SK-MEL-5 (cell line): ENCODE measurements at places on chromosomes 2 and 18. TPM values are rescaled to one million over a fixed set of nuclear protein-coding genes. Genes with fewer than 3 reads are reported as not detected.
A peak's percentile ranks its signal among the peaks of the same experiment; 100 is the strongest.

GRCh38 chr18:76354348-76354747 is 140.7 kb downstream of the ZNF516 start:
- no peak for DNase-seq

- DNase-seq: peak; percentile 7
Observed at GRCh38 chr2:145379934-145380333, 860.0 kb upstream of the ZEB2 start.

GRCh38 chr18:7303316-7304060 is 72.6 kb downstream of the LRRC30 start:
- DNase-seq: no peak

DNA sequence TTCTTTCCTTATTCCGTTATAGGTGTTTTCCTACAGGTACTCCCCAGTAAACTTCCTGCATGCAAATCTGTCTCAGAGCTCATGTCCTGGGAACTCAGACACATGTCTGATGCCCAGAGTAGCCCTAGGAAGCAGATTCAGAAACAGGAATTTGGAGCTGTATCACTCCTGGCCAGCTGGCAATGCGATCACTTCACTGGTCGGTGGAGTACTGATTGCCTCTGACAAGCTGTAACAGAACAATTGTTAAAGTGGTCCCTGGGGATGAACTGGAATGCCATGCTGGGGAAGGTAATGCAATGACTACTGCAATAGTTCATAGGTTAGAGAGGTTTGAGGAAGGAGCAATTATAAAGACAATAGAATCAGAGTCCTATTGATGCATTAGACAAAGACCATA is 131.6 kb upstream of the DOCK10 start:
- no peak for DNase-seq

Gene SERPINB5
- total RNA-seq: not detected in 2 replicates

Gene SPDYA
- 0.88 and 1.2 TPM in 2 replicates for total RNA-seq

Gene DNER
- total RNA-seq: 32.9 and 34.3 TPM in 2 replicates

Gene SCN1A
- 0.48 and 0.77 TPM in 2 replicates for total RNA-seq

Gene HOXD9
- 0.18 and 0.59 TPM in 2 replicates for total RNA-seq
